ENCODE measurements at places on chromosomes 4 and X.

DNA sequence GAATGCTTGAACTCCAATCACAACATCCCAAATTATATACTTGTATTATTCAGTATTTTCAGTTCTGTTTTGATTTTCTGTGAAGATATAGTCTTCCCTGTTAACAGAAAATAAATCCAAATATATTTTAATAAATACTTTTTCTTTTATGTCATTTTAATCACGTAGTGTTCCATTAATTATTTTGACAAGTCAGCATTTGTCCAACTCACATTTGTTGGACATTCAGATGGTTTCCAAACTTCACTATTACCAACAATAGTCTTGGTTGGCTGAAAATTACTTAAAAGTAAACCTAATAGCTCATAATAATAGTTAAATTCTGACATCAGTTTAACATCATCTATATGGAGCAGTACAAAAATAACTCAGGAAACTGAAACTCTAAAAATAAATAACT, 60.7 kb upstream of the SPANXD start:
- DNase-seq = no peak

GRCh38 chrX:54695231-54695630, 102.8 kb downstream of the ITIH6 start:
- DNase-seq = no peak

DNA sequence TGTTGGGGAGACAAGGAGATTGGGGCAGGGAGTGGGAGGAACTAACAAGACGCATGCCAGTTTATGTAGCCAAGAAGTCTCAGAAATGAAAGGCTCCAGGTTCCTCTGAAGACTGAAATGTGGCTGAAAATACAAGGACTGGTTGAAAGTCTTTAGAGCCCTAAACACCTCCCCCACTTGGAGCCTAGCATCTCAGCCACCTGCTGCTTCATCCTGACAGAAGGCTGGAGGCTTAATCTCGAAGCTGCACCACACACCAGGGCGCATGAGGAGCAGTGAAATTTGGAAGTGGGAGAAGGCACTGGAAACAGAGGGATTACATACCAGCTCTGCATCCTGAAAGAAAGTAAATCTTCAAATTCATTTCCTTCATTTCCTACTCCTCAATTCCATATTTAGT, 160.7 kb upstream of the FTHL17 start:
- no peak for DNase-seq

- no peak for DNase-seq
Measured at GRCh38 chrX:32597777-32598176, 613.6 kb downstream of the DMD start.

DNA sequence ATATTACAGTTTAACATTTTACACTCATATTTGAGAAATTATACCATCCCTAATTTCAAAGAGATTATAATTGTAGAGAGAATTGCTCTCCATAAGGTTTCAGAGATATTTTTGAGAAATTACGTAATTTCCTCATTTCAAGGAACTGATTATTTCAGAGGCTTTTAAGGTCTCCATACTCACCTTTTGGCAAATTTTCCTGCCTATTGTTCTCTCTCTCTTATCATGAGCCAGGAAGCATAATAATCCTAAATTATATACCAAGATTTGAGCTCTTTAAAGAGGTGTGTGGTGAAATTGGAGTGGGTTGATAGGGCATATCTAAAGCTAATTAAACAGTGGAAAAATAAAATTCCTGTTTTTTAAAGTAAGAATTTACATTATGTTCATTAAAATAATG, 248.9 kb upstream of the FTHL17 start:
- no peak for DNase-seq

GRCh38 chr4:32506067-32506466, 1785.9 kb downstream of the PCDH7 start:
- no peak for DNase-seq

DNA sequence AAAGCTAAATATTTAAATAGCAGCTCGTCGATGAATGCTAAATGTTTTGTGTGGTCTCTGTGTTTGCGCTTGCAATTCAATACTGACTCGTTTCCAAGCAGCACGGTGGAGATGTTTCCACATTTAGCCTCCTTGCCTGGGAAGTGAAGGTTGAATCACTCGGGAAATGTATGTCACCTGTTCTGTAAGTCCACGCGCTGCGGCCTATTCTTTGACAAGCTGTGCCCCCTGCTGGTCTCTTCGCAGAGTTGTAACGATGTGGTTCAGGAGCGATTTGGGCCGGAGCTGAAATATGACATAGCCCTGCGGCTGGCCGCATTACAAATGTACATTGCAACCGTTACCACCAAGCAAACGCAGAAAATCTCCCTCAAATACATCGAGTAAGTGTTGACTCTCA, 89.6 kb upstream of the PRPS2 start:
- DNase-seq = peak; percentile 53

GRCh38 chr4:177376024-177376423, 66.2 kb downstream of the AGA start:
- no peak for DNase-seq

DNA sequence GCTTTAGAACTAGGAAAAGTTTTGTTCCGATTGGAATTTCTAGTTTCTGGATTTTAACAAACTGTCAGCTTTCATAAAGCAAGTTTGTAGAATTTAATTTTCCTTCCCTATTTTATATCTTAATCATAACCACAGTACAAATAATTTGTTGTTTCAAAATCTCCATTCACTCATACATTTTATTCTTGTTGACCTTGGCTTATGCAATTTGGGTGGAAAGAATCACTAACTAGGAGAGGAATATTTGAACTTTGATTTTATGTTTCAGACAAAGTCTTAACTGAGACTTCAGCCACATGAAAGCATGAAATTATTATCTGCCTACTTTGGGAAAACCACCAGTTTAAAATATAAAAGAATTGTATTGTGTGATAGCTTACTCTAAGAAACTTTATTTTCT, 427.9 kb downstream of the SPRY1 start:
- no peak for DNase-seq

- DNase-seq = no peak
Measured at GRCh38 chr4:79050541-79050880, 111.3 kb upstream of the PAQR3 start.

- DNase-seq = no peak
Measured at GRCh38 chr4:121428721-121429120, 47.9 kb upstream of the QRFPR start.

Measured in putamen (tissue), 1 donor.